CD4-positive, alpha-beta T cell treated with Interleukin-15 for 4 hours (primary cell): ENCODE measurements at places on chromosomes 6 and 20.
A peak's percentile ranks its signal among the peaks of the same experiment; 100 is the strongest.

DNA sequence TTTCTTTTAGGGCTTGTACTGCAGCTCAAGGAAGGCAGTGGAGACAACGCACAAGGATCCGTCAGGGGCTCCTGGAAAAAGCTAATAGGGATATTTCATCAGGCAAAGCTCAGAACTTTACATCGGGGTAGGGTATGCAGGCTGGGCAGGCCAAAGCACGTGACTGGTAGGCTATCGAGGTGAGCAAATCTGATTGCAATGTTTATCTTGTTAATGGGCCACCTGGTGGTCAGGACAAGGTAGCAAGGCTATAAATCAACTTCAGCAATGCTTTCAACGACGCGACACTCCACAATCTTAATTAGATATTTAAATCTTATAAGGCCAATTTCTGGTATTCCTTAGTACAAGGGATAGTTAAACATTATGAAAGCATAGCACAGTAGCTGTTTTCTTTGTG lies 1302.8 kb upstream of the EYS start:
- no peak for DNase-seq

GRCh38 chr6:162019349-162019748 lies 708.2 kb downstream of the PRKN start:
- DNase-seq = no peak

GRCh38 chr20:14331646-14332045 lies 5.8 kb downstream of the FLRT3 start:
- no peak for DNase-seq

DNA sequence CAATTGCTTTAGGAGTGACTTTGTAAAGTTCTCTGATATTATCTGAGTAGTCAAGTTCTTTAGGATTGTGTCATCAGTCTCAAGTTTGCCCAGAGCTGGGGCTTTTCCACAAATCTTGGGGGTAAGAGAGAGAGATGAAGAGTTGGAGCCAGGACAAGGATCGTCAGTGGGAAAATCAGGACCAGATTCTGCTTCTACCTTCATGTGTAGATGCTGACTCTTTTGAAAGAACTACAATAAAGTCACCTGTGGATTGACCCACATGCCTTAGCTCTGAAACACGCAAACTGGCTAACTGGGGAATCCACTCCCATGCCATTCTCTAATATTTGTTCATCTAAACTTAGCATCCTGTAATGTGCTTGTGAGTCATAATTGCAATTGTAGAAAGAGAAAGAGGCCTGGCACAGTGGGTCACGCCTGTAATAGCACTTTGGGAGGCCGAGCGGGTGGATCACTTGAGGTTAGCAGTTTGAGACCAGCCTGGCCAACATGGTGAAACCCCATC lies 15.6 kb upstream of the BICRAL start:
- DNase-seq = no peak

DNA sequence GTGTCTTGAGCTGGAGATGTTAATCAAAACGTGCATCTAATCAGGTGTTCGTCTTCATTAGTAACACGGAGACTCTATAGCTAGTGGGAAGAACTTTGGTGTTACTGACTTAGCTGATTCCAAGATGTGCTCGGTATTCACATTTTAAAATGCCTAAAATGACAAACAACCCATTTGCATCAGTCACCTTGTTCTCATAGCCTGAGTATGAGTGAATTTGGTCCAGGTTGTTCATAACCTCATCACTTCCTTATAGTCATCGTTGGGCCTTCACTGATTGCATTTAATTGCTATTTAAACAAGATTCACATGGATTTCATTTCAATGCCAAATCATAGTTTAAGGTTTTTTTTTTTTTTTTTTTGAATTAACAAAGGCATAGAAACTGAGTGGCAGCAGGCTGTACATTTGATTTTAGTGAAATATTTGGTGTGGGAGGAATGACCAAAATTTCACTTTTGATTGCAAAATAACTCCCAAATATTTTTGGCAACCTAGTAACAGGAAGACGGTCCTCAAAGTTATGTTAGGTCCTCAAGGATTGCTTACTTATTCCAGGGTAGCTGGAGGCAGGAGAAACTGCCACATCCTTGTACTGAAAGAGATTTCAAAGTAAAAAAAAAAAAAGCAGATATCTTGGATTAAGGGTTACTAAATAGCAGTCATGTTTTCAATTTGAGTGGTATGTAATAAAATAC lies 104.7 kb downstream of the JARID2 start:
- DNase-seq = no peak

DNA sequence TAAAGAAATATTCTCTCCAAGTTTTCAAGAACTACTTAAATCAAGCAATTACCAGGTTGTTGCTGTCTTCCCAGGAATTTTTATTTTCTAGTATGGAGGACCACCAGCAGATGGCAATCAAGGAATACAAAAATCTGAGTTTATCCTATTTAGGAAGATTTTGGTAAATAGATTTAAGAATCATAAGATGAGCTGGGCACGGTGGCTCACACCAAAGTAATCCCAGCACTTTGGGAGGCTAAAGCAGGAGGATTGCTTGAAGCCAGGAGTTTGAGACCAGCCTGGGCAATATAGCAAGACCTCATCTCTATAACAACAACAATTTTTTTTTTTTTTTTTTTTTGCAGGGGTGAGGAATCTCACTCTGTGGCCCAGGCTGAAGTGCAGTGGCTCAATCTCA lies 19.3 kb upstream of the SEC63 start:
- DNase-seq = no peak

GRCh38 chr20:23225407-23226060 lies 125.1 kb upstream of the NXT1 start:
- DNase-seq = no peak

DNA sequence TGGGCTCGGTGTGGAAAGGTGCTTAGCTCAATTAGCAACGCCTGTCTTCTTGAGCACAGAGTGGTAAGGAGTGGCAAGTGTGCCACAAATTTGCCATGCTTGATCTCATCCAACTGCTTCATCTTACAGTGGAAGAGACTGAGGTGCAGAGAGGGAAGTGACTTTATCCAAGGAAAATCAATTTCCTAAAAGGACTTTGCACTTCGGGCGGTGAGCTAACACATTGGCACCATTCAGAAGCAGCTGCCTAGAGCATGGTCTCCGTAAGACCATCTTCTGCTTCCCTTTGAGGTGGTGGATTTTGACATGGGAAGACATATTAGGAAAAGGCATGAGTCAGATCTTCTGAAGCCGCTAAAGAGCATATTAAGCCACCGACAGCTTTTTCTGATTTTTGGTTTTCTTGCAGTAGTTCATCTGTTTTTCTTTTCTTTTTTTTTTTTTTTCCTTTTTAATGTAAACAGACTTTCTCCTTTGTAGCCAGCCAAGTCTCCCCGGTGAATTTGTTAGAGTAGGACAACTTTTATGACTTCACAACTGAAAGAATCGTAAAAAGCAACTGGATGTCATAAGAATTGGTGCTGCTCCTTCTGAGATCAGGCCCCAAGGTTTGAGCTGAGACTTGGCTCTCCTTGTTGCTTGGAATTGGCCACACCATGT lies 273.2 kb downstream of the CDC5L start:
- DNase-seq = no peak

DNA sequence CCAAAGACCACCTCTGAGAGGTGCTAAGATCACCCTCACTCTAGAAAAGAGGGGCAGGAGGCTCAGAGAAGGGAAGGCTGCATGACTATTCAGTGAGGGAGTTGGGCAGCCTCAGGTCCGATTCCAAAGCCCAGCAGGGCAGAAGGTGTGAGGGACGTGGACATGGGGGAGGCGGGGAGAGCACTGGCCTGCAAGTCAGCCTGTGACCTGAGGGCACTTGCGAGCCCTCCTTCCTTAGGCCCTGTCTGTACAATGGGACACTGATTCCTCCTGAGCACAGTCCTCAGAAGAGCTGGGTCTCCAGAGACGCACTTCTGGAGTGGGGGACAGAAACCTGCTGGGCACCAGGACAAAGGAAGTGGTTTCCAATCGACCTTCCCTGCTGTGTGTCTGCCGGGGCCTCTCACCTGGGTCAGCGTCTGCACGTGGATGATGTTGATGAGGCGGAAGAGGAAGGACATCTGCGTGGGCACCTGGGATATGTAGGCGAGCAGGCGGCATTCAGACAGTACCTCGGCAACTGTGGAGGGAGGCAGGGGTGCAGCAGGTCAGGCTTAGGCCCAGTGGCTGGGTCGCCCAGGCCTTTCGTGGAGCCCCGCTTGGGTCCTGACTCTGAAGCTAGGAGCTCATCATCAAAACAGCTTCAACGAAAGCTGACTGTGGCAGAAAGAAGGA lies 48.5 kb downstream of the MYH7B start:
- no peak for DNase-seq

DNA sequence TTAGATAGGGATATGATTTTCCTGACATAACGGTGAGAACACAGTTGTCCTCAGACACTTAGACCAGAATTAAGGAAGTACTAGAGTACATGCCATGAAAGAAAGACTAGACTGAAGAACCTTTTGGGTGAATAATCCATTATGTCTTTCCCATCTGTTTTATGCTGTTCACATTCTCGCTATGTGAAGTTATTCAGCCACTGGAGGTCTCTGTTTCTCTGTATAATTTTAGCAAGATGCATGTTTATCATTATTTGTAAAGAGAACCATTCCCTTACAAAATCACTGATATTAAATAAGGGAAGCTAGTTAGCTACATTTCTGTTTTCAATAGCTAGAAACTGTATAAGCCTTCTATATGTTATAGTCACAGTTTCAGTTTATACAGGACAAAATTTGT lies 391.9 kb downstream of the CD109 start:
- no peak for DNase-seq

- no peak for DNase-seq
These were observed 27.3 kb upstream of the STX16 start for GRCh38 chr20:58623579-58624473.

- no peak for DNase-seq
These were observed 82.5 kb upstream of the BHLHE23 start for GRCh38 chr20:63089051-63089907.

GRCh38 chr20:51444467-51444866 lies 98.1 kb downstream of the NFATC2 start:
- DNase-seq = no peak

- no peak for DNase-seq
These were observed 309.4 kb downstream of the UTRN start for GRCh38 chr6:144594585-144594984.

GRCh38 chr6:43331891-43332290 lies 23.3 kb upstream of the CRIP3 start:
- no peak for DNase-seq

- DNase-seq = no peak
These were observed 80.6 kb upstream of the MBOAT1 start for GRCh38 chr6:20292905-20293304.

GRCh38 chr6:125114248-125114858 lies 39.2 kb upstream of the TPD52L1 start:
- DNase-seq = peak; percentile 43

- DNase-seq = no peak
These were observed 300.4 kb downstream of the LRFN2 start for GRCh38 chr6:40286721-40287120.

DNA sequence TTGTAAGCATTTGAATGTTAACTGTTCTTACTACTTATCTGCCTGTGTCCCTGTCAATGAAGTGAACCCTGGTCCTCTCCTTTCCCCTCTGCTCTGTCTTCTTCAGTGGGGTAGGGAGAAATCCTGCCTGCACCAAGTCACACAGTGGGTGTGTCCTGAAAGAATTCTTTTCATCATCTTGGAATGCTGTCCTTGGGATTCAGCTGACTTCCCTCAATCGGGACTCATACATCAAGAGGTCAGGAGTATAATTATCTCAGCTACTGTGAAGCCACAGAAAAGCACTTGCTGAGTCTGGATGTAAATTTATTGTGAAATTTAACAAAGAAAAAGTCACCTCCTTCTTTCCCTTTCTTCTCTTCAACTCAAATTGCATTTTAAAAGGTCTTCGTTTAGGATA lies 328.5 kb downstream of the SOX4 start:
- DNase-seq = no peak

DNA sequence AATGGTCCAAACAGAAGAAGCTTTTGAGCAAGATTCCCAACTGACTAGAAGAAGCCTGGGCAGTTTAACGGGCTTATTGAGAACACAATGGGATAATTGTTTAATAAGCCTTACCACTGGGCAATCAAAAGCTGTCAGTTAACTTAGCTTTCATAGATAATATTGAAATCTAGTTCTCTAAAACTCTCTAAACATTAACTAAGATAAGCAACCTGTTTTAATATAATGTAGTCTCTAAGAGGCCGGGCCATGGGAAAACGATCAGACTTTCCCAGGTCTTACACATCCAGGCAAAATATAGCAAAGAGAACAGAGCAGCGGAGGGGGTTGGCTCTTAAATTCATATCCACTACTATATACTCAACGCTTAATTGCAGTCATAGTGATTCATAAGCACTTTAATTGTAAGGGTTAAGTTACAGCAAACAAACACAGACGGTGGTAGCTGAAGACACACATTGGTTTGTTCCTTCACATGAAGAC lies 128.0 kb upstream of the FAM83B start:
- no peak for DNase-seq

GRCh38 chr6:152462716-152463115 lies 174.4 kb downstream of the SYNE1 start:
- DNase-seq = no peak

DNA sequence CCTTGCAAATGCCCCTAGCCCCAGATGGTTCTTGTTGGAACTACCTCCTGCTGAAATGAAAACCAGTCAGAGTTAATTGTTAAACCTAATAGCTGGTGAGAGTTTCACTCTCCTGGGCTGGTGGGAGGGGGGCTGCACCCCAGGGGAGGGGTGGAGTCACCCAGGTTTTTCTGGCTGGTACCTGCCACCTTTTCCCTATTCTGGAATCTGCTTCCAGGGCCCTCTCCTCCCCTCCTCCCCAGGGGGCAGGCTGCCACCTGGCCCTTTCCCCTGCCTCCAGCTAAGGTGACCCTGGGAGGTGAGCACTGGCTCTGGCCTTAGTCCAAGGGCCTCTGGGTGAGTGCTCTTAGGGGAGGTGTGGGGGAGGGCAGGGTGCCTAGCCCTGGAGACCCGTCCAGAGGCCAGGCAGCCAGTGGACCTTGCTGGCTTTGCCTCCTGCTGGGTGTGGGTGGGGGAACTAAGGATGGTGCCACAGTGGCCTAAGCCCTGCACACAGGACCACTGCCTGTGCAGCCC lies 48.8 kb upstream of the EPB41L1 start:
- DNase-seq = no peak
